Tracheal epithelial cell (primary cell): ENCODE measurements at places on chromosomes 3 and 15. TPM values are rescaled to one million over a fixed set of nuclear protein-coding genes. Genes with fewer than 3 reads are reported as not detected.

The CPOX gene
- 29.6 and 38.8 TPM in 2 replicates for total RNA-seq

The KNG1 gene
- not detected in 2 replicates for total RNA-seq

The CAMK2N2 gene
- 0.24 TPM in 1 of 2 replicates, not detected in the other for total RNA-seq

The STRA6 gene
- 0.96 TPM in 1 of 2 replicates, not detected in the other for total RNA-seq

The ARHGAP31 gene
- 0.43 and 4.1 TPM in 2 replicates for total RNA-seq

The GNB4 gene
- total RNA-seq: 11.9 and 26.0 TPM in 2 replicates

The PCOLCE2 gene
- total RNA-seq: 1.1 and 5.1 TPM in 2 replicates

The MKRN2OS gene
- total RNA-seq: 1.7 and 2.2 TPM in 2 replicates

The SRGAP3 gene
- total RNA-seq: 8.2 and 22.6 TPM in 2 replicates

The CCR3 gene
- not detected in 2 replicates for total RNA-seq
